ENCODE measurements at places on chromosomes 5 and 9. TPM values are rescaled to one million over a fixed set of nuclear protein-coding genes. Genes with fewer than 3 reads are reported as not detected.
A peak's percentile ranks its signal among the peaks of the same experiment; 100 is the strongest.

- DNase-seq: no peak
Measured at GRCh38 chr9:131235480-131235851, 40.8 kb downstream of the FAM78A start.

DNA sequence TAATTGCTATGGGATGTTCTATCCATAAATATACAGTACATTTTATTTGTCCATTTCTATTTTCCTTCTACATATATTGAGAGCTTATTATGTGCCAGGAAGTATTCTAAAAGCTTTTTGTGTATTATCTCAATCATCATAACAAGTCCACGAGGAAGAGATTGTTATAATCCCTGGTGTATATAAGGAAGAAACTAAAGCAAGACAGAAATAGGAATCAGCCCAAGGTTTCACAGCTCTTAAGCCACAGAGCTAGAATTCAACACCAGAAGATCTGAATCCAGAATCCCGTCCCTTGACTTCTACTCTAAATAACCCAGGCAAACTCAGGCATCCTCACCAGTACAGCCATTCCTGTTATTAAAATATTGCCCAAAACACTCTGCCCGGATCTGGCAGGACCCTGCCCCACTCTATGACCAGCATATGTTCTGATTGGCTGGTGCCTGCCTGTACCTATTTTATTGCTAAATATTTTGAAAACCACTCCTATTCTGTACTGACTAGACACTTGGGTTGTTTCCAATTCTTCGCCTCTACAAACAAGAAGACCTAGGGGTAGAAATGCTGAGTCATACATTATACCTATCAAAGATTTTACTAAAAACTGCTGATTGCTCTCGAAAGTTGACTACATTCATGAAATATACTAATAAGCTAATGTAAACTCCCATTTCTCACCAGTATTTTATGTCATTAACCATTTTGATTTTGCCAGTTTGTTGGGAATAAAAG is 297.4 kb downstream of the ENC1 start:
- DNase-seq: peak; percentile 69

DNA sequence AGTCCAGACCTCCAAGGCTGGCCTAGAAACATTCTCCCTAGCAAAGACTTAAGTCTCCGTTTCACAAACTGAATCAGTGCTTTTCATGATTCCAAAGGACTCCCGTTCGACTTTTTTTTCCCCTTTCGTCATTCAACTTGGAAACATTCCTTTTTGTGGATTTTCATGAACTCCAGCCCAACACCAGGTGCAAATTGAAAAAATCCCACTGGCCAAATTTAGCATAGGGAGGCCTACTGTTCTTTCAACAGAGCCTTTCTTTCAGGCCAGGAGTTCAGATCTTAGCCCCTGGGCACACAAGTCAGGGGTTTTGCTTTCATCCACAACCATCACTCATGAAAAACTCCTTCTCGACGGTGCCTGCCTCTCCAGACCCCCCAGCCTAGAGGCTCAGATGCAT is 285.3 kb downstream of the PIK3R1 start:
- DNase-seq: no peak

APC gene
- 39.6 TPM for total RNA-seq

All from renal cortical epithelial cell (primary cell).